ENCODE measurements at places on chromosomes 12 and 14. TPM values are rescaled to one million over a fixed set of nuclear protein-coding genes. Genes with fewer than 3 reads are reported as not detected.

The TAS2R20 gene
- 0.81 TPM for total RNA-seq

The IQSEC3 gene
- 2.2 TPM for total RNA-seq

The TEAD4 gene
- total RNA-seq: 96.8 TPM

The KCNMB4 gene
- 23.3 TPM for total RNA-seq

The KRT77 gene
- total RNA-seq: not detected

The GPRC5D gene
- not detected for total RNA-seq

GRCh38 chr14:73833034-73833433, 18.6 kb upstream of the PTGR2 start:
- H3K4me3 ChIP-seq: no peak overlapping the region
- H3K27me3 ChIP-seq: no peaks in the 10 kb centered on the region
- no peaks in the 10 kb centered on the region for H3K36me3 ChIP-seq
- no peak for DNase-seq

GRCh38 chr14:99815696-99816095, 22.5 kb downstream of the EML1 start:
- H3K4me3 ChIP-seq: no peak overlapping the region
- H3K36me3 ChIP-seq: no peaks in the 10 kb centered on the region
- H3K27ac ChIP-seq: no peak overlapping the region

- DNase-seq: no peak
- H3K4me3 ChIP-seq: no peak overlapping the region
- H3K27me3 ChIP-seq: peaks cover 10% of the 10 kb centered on the region
- H3K27ac ChIP-seq: no peak overlapping the region
- no peaks in the 10 kb centered on the region for H3K4me1 ChIP-seq
These were observed 25.9 kb downstream of the TIGAR start for GRCh38 chr12:4346931-4347330.

DNA sequence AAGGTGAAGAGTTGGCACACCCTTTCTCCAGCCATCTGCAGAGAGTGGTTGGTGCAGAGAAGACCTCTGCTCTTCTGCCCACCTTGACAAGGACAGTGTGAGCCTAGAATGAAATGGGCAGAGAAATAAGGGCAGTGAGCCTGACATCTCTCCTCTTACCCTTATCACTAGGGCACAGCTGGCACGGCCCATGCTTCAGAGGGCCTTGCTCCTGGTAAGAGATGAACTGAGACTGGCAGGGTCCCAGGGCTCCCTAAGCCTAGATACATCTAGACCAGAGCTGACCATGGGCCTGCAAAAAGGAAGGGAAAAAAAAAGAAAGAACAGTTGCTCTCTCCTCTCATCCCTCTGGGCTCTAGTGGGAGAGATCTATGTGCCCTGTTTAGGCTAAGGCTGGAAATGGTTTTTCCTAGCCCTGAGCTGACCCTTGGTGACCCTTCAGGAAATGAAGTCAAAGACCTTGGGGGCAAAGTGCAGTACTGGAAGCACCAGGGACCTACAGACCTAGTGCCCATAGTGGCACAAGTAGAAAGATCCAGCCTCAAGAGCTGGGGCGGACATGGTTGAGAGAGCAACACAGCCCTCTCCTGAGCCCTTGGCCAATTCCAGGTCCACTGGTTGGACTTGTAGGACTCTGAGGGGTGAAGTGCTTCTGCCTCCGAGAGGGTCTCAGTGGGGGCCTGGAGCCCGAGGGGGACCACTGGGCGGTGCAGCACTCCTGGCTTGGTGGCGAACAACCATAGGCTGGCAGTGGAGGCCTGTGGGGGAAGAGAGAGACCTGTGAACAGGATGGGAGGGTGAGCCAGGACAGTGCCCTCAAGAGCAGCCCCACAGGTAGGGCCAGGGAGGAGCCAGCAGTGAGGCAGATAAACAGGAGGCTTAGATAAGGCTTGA, 22.0 kb downstream of the PRPF40B start:
- no peaks in the 10 kb centered on the region for H3K27me3 ChIP-seq
- H3K36me3 ChIP-seq: peaks cover 46% of the 10 kb centered on the region
- no peak overlapping the region for H3K27ac ChIP-seq
- no peak for DNase-seq

- H3K27me3 ChIP-seq: no peaks in the 10 kb centered on the region
- no peak overlapping the region for H3K4me3 ChIP-seq
- H3K4me1 ChIP-seq: peaks cover 71% of the 10 kb centered on the region
- no peak for DNase-seq
These were observed 38.6 kb downstream of the CCDC85C start for GRCh38 chr14:99565383-99565782.

- H3K4me3 ChIP-seq: no peak overlapping the region
- no peak overlapping the region for H3K27ac ChIP-seq
These were observed 147.6 kb downstream of the CRADD start for GRCh38 chr12:93824514-93825500.

GRCh38 chr12:3752741-3753486, at the start of gene CRACR2A:
CRACR2A (minus strand) TSS chr12:3753109; CDS start chr12:3696999, 56,110 bp downstream.
- no peak within 1 kb of the TSS for H3K27ac ChIP-seq
- no peaks in the 10 kb centered on the region for H3K36me3 ChIP-seq
- peaks cover 8% of the 10 kb centered on the region for H3K4me1 ChIP-seq
- peaks cover 29% of the 10 kb centered on the region for H3K27me3 ChIP-seq
- H3K4me3 ChIP-seq: peak within 1 kb of the TSS; percentile 59

DNA sequence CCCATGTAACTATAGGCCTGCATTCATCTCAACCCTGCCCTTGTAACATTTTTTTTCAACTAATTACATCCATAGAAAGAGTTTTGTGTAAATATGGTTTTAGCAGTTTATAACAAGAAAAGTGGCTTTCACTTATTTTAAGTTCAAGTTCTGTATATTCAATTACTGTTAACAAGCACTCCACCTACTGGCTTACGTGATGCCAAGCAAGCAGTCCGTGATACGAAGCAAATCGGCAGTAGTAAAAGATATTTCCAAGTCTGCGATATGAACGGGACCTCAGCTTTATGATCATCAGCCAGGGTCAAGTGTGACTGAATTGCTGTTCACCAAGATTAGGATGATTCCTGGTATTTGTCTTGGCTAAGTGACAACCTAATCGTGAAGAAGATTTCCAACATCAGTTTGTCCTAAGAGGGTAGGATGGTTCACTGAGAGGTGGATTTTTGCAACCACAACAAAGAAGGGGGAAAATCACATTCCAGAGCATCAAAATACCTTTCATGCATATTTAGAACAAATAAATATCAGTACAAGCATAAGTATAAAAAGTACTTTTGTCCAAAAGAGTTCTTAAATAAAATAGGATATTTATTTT, 456.2 kb downstream of the FOXG1 start:
- no peaks in the 10 kb centered on the region for H3K36me3 ChIP-seq
- no peak overlapping the region for H3K27ac ChIP-seq
- H3K27me3 ChIP-seq: 0 out of 2 replicates have a peak, but pooled peaks cover 3% of the 10 kb centered on the region
- H3K4me3 ChIP-seq: no peak overlapping the region
- peak; percentile 10 for DNase-seq

DNA sequence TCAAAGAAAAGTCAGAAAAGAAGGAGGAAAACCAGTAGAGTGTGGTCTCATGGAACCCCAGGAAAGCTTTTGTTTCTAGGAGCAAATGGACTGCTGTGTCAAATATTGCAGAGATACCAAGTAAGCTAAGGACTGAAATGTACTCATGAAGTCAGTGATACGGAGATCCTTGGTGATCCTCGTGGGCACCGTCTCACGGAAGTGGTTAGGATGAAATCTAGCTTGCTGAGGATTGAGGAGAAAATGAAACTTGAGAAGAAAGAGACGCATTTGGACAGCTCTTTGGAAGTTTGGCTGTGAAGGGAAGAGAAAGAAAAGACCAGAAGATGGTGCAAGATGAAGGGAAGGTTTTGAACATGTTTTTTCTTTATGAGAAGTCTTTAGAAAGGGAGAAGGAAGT, 104.0 kb upstream of the CCND2 start:
- H3K27ac ChIP-seq: no peak overlapping the region
- H3K4me3 ChIP-seq: no peak overlapping the region
- H3K4me1 ChIP-seq: peaks cover 38% of the 10 kb centered on the region
- no peaks in the 10 kb centered on the region for H3K36me3 ChIP-seq
- DNase-seq: no peak

DNA sequence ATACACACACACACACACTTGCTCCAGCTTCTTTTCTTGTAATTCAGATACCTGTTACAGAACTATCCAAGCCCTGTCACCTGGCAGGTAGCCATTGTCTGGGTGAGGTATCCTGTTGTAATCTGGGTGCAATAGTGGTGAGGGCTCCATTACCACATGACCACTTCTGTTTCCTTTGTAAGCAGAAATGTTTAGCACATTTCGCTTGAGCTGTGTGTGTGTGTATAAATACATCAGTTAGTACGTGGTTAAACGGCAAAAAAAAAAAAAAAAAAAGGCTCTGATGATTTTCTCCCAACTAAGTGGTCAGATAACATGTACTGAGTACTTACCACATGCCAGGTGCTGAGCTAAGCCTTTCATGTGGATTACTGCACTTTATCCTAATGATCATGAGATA, 129.3 kb upstream of the SSTR1 start:
- peaks cover 3% of the 10 kb centered on the region for H3K27me3 ChIP-seq
- peaks cover 9% of the 10 kb centered on the region for H3K36me3 ChIP-seq
- H3K4me3 ChIP-seq: no peak overlapping the region
- DNase-seq: no peak
- peaks cover 30% of the 10 kb centered on the region for H3K4me1 ChIP-seq

DNA sequence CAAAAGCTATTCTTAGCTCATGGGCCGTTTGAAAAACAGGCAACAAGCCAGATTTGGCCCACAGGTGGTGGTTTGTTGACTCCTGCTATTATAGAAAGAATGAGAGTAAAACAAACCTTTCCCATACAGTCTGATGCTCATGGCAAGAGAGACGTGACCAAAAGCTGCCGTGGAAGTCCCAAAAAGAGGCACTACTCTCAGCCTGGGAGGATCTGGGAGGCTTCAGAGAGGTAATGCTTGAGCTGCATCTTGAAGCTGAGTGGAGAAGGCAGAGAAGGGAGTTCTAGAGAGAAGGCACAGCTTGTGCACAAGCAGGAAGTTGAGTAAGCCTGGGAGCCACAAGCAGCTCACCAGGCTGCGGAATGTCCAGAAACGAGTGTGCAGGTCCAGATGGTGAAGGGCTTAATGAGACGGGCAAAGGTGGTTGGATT, 9.6 kb downstream of the PLXNC1 start:
- H3K27ac ChIP-seq: no peak overlapping the region
- DNase-seq: no peak
- H3K4me3 ChIP-seq: no peak overlapping the region

DNA sequence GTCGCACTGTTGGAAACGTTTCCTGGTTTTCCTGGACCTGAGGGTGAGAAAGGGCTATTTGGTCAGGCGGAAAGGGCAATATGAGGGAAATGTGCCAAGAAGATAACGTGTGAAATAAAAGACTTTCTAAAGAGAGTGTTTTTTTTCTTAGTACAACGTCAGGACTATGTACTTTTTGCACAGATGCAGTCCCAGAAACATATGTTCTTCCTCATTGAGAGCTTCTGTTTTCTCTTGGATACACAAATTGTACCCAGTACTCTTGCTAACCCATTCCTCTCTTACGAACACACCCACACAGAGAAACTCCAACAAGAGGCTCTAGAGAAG, 669 bp upstream of the PKP2 start:
- peak overlapping the region; percentile 94 for H3K4me3 ChIP-seq
- peak overlapping the region; percentile 95 for H3K27ac ChIP-seq
- no peak for DNase-seq
- H3K4me1 ChIP-seq: peaks cover 46% of the 10 kb centered on the region

- H3K27ac ChIP-seq: no peak overlapping the region
- H3K4me3 ChIP-seq: no peak overlapping the region
- no peaks in the 10 kb centered on the region for H3K27me3 ChIP-seq
These were observed 13.5 kb upstream of the DCP1B start for GRCh38 chr12:2017546-2018337.

DNA sequence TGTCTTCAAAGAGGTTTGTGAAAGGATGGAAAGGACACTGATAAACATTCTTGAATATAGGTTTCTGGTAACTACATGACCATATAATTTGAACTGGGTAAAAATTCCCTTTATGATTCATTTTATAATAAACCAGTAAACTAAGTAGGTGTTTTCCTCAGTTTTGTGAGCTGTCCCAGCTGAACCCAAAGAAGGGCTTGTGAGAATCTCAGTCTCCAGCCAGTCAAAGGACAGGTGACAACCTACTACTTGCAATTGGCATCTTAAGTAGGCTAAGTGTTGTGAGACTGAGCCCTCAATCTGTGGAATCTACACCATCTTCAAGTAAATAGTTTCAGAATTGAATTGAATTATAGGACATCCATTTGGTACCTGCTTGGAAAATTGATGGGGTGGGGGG, 75.2 kb downstream of the MYF5 start:
- no peak overlapping the region for H3K27ac ChIP-seq
- no peak for DNase-seq
- peaks cover 35% of the 10 kb centered on the region for H3K4me1 ChIP-seq
- no peaks in the 10 kb centered on the region for H3K27me3 ChIP-seq
- no peak overlapping the region for H3K4me3 ChIP-seq
- H3K36me3 ChIP-seq: peaks cover 17% of the 10 kb centered on the region

- no peaks in the 10 kb centered on the region for H3K4me1 ChIP-seq
- no peak for DNase-seq
- H3K27me3 ChIP-seq: no peaks in the 10 kb centered on the region
- H3K27ac ChIP-seq: no peak overlapping the region
- H3K36me3 ChIP-seq: no peaks in the 10 kb centered on the region
These were observed 181.5 kb upstream of the SFSWAP start for GRCh38 chr12:131529196-131530040.

- peaks cover 6% of the 10 kb centered on the region for H3K36me3 ChIP-seq
- no peak overlapping the region for H3K27ac ChIP-seq
- H3K4me1 ChIP-seq: no peaks in the 10 kb centered on the region
- no peaks in the 10 kb centered on the region for H3K27me3 ChIP-seq
These were observed 279.0 kb upstream of the SYT10 start for GRCh38 chr12:33718631-33719030.

GRCh38 chr14:74856366-74856765, 19.6 kb downstream of the PROX2 start:
- DNase-seq: no peak
- H3K27me3 ChIP-seq: no peaks in the 10 kb centered on the region
- peaks cover 3% of the 10 kb centered on the region for H3K4me1 ChIP-seq
- H3K36me3 ChIP-seq: no peaks in the 10 kb centered on the region
- no peak overlapping the region for H3K4me3 ChIP-seq

DNA sequence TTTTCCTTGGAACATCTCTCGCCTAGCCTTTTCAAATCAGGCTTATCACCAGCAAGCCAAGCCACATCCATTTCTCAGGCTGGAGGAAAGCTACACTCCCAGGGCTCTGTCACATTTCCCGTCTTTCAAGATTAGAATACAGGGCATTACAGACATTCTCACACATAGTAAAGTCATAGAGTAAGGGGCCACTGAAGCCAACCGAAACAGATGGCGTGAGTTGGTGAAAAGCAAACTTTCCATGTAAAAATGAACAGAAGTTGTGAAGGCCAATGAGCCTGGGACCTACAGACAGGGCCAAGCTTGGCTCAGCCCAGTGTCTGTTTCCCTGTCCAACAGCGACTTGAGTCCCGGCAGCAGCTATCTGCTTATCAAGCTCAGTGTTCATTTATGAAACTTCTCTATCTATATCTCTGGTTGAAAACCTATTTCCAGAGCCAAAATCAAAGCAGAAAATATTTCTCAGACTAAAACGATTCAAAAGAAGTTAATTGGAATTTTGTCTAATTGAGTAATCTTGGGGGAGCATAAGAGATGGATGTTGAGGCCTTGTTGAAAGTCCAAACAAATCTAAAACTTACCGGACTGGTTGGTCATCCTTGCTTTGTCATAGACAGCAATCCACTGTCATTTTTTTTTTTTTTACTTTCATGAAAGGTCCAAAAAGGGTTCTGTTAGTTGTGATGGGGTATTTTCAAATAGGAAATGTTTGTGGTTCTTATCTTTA, 105.6 kb downstream of the DAAM1 start:
- no peak for DNase-seq
- no peaks in the 10 kb centered on the region for H3K4me1 ChIP-seq
- no peaks in the 10 kb centered on the region for H3K36me3 ChIP-seq
- no peak overlapping the region for H3K4me3 ChIP-seq
